Activated CD4-positive, alpha-beta T cell treated with anti-CD3 and anti-CD28 coated beads, Interleukin-2, amount 50 U/mL, for 48 hours (primary cell): ENCODE measurements at places on chromosomes 5 and 9.

DNA sequence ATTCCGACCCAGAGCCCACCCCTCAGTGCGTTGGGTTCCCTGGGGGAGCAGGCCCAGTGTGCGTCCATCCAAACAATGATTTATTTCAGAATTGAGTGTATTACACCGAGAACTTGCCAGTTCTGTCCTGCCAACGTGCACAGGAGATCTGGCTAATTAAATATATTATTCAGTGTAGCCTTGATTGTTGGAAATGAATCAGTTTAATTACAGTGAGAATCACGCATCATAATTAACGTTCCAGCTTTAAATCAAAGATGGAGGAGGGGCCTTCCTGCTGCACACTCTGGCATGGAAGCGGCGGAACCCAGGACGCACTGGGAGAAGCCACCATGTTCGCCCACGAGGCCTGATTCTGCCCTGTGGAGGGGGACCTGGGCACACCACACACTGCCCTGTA, 30.7 kb upstream of the TMEM250 start:
- no peak for DNase-seq

DNA sequence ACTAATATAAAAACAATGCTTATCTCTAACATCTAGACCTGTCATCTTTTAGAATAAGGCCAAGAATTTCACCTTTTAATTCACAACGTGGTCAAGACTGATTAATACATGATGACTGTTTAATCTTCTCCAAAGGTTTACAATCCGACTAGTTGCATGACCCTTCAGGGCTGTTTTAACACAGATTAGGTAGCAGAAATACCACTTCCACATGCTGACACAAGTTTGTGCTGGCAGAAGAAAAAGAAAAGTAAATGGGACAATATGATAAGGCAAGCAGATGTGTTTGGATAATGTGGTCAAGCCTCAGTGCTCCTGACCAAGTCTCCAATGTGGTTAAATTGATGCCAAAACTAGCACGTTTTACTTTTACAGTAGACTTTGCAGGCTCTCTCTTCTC, 31.1 kb downstream of the SEMA6A start:
- DNase-seq: no peak

DNA sequence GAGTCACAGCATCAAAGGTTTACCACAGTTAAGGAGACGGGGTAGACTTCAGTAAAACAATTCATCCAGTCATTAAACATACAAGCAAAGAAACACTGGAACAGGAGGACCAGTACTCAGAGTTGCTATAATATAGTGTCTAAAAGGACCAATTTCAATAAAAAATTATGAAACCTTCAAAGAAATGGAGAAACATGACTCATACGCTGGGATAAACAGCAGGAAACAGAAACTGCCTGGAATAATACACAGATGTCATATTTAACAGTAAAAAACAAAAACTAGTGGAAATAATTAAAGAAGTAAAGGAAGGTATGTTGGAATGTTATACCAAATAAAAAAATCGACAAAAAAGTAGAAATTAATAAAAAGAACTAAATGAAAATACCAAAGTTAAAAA, 1075.9 kb downstream of the NR2F1-AS1 start:
- DNase-seq: no peak

GRCh38 chr9:76717613-76718012, 46.6 kb upstream of the PCA3 start:
- DNase-seq: no peak

DNA sequence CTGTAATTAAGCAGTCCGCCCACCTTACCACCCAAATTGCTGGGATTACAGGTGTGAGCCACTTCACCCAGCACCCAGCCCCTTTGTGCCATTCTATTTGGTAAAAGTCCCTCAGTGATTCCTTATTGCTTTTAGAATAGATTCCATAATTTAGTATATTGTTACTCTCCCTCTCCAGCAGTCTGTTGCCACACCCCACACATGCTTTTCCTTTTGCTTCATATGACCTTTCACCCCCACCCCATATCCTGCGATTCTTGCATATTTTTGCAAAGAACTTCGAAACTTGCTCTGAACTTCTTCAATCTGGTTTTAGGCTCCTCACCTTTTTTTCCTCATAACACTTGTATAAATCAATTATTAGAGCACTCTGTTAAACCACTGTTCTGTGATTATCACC, 100.2 kb downstream of the MTREX start:
- DNase-seq: no peak

GRCh38 chr9:2261421-2262103, 246.4 kb downstream of the SMARCA2 start:
- DNase-seq: no peak
